NCI-H1105 treated with DMSO at 0.1 percent for 48 hours (cell line): ENCODE measurements at places on chromosomes 5 and 9.

DNA sequence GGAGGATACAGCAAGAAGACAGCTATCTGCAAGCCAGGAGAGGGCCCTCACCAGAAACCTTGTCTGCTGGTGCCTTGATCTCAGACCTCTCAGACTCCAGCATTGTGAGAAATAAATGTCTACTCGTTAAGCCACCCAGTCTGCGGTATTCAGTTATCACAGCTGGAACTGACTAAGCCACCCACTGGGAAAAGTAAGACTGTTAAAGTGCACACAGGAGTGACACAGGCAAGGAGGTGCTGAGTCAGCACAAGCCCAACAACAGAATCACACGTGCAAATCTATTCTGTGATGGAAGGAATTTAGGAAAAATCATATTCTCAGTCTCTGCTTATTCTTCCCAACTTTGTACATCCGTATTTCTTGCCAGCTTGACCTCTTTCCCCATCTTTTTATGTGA lies 200.0 kb downstream of the NR2F1-AS1 start:
- no peak for DNase-seq

DNA sequence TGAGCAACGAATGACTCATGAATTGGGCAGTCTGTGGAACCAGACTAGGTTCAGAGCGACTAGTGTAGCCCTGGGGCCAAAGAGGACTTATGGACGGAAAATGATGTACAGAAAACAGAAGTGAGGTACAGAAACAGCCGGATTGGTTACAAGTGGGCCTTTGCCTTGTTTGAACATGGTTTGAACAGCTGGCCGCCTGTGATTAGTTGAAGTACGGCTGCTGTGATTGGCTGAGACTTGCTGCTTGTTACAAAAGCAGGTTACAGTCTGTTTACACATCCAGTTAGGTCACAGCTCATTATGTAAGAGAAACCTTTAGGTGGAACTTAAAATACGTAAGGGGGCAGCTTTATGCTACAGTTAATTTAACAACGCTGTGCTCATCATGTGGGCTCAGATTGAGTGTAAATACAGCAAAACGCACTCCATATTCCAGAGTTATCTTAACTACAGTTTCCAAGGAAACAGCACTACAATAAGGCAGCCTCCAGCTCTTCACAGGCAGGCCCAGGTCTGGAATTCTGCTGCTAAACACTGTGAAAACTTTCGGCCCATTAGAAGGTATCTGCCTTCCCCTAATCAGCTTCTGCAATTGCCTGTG lies 6.5 kb downstream of the AMACR start:
- peak; percentile 87 for DNase-seq

DNA sequence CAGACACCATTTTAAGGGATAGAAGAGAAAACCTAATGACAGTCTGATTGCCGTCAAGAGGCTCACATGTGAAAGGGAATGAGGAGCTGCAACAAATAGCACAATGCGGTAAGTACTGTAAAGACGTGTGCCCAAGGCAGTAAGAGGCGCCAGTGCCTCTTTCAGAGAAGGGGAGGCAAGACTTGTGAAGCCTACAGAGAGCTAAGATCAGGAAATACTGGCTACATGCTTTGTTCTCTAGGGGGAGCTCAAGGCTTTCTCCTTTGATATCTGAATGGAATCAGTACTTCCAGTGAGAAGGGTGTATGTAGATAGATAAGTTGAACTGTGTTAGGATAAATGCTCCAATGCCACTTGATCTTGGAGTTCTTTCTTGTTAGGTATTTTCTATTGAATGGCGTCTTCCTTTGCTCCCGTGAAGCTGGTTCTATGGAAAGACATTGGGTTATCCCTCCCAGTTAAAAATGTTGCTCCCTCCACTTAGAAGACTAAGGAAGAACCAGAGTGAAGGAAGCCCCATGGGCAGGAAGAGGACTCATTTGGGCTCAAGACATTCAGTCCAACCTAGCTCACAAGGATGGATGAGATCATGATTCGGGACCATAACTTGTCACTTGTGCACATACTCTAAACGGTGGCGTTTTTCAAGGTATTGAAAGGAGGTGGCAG lies 23.5 kb upstream of the ALDOB start:
- peak; percentile 76 for DNase-seq

DNA sequence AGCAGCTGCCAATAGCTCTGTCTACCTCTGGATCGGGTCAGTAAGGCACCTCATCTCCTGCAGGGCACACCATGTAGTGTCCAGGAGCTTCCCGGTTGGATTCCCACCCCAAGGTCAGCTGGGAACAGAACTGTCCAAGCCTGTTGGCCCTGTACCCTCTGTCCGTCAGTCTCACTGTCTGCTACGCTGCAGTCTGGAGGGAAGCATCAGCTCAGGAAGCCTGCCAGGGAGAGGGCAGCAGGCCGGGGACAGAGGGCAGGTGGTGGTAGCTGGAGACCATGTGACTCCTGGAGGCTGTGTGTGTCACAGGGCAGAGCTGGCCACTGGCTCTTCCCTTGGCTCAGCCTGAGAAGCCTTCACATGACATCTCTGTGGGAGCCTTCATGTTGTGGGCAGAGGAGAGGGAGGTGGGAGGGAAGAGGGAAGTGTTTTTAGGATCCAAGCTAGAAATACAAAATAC lies 134.5 kb downstream of the SEC61B start:
- DNase-seq: no peak

- DNase-seq: no peak
Observed at GRCh38 chr9:1659363-1659690, 355.8 kb upstream of the SMARCA2 start.

DNA sequence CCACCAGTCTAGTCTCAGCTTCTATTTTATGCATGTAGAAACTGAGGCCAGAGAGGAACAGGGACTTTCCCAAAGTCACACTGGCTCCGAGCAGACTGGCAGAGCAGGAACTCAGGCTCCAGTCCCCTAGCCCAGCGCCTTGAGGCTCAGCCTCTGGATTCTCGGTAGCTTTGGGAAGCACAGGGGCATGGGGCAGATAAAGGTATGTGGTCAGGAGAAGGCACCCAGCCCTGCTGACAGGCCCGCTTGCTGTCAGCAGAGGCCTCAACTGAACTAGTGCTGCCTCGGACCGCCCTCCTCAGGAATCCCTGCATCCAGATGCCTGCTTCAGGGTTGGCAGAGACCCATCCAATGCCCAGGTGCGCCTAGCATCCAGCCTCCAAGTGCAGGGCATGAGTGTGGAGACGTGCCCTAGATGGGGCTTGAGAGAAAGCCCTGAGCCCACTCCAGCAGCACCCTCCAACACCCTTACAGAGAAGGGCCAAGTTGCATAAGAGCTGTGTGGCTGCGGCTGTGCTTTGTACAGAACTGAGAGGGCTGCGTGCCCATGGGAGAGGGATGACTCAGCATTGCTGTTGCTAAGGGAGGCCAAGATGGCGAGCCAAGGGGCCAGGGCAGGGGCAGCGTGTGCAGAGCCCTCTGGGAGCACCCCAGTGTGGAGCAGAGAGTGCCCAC lies 168.6 kb downstream of the MACROH2A1 start:
- DNase-seq: no peak

GRCh38 chr9:91495450-91495849 lies 71.8 kb upstream of the NFIL3 start:
- DNase-seq: no peak

GRCh38 chr5:5209089-5209488 lies 69.0 kb downstream of the ADAMTS16 start:
- no peak for DNase-seq

DNA sequence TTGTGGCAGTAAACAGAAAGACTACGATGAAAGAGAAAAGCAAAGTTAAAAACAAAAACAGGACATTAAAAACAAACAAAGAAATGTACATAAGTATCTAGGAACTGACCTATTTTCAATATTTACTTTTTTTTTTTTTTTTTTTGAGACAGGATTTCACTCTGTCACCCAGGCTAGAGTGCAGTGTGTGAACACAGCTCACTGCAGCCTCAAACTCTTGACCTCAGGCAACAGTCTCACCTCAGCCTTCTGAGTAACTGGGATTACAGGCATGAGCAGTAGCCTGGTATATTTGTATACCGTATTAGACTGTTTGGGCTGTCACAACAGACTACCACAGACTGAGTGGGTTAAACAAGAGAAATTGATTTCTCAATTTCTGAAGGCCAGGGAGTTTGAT lies 1189.1 kb downstream of the CDH9 start:
- no peak for DNase-seq

- no peak for DNase-seq
Observed at GRCh38 chr9:78207901-78208300, 28.0 kb upstream of the CEP78 start.

GRCh38 chr5:159017786-159018185 lies 81.9 kb downstream of the EBF1 start:
- DNase-seq: peak; percentile 0

DNA sequence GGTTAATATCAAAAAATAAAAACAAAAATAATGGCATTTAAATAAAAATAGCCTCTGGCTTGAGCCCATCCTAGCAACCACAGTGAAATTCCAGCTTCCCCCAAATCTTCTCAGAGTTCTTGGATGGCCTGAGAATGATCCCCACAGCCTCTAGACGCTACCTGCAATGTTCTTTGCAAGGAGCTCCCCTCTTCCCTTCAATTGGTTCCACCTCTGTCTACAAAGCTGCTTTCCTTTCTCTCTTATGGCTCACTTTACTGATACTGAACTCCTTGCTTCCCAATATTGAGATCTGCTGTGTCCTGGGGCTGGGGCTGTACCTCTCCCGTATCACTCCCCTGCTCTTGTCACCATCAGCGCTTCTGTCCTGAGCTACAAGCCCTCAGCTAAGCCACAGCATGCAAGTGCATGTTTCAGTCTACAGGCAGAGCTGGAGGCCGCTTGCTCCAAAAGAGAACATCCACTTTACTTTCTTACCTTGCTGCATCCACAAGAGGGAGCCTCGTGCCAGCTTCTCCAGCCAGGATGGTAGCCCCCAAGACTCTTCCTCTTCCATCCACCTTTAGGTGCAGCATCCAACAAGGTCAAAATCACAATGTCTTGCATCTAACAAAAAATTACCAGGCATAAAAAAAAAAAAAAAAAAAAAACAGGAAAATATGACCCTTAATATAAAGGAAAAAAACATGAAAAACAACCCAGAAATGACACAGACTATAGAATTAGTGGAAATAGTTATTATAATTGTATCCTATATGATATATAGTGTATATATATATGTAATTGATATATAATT lies 57.4 kb upstream of the PRSS3 start:
- DNase-seq: peak; percentile 49

GRCh38 chr5:136309932-136310598 lies 55.3 kb downstream of the TRPC7 start:
- no peak for DNase-seq

DNA sequence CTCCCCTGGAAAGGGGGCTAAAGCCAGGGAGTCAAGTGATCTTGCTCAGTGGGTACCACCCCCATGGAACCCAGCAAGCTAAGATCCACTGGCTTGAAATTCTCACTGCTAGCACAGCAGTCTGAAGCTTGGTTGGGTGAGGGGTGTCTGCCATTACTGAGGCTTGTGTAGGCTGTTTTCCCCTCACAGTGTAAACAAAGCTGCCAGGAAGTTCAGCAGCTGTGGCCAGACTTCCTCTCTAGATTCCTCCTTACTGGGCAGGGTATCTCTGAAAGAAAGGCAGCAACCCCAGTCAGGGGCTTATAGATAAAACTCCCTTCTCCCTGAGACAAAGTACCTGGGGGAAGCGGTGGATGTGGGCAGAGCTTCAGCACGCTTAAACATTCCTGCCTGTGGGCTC lies 17.1 kb upstream of the EPB41L4A start:
- DNase-seq: no peak

DNA sequence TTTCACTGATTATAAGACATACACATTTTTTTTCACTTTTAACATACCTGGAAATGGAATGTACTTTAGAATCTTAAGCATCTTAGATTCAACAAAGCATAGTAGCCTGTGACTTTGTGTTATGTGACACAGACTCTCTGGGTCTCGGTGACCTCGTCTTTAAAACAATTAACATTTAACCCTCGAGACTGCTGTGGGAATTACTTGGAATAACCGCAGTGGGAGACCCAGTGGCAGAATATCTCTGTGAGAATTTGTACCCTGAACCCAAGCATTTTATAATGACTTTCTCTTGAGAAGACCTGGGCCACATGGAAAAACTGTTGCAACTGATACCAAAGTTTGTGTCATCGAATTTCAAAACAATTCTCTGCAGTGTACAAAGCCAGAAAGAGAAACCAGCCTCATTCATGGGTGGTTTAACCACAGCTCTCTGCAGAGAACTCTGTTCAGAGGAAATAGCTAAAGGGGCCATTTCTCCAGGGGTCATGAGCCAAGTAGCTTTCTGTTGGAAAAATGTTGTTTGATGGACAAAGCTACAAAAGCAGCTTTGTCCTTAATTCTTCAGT lies 10.0 kb upstream of the RETREG1 start:
- no peak for DNase-seq

- no peak for DNase-seq
Observed at GRCh38 chr5:154444556-154445421, 1.0 kb upstream of the SAP30L start.

GRCh38 chr5:173915310-173916014 lies 27.3 kb downstream of the CPEB4 start:
- DNase-seq: no peak

- DNase-seq: no peak
Observed at GRCh38 chr5:142428036-142428772, 103.4 kb upstream of the SPRY4 start.

GRCh38 chr9:116959809-116960208 lies 272.7 kb downstream of the TRIM32 start:
- DNase-seq: peak; percentile 37

GRCh38 chr9:132181796-132182313 lies 20.0 kb downstream of the NTNG2 start:
- DNase-seq: peak; percentile 10

DNA sequence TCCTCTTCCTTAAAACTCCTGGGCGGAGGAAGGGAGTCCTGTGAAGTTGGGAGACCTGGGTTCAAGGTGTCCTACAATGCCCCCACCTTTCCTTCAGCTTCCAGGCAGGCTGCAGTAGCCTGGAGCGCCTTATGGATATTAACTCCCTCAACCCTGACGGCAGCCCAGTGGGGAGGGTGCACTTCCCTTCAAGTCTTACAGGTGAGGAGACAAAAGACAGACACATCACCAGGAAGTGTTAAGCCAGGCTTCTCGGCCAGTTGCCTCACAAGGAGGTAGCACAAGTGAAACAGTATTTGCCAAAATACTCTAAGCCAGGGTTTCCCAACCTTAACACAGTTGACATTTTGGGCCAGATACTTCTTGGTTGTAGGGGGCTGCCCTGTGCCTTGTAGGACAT lies 4.2 kb downstream of the TRIM7 start:
- DNase-seq: no peak

DNA sequence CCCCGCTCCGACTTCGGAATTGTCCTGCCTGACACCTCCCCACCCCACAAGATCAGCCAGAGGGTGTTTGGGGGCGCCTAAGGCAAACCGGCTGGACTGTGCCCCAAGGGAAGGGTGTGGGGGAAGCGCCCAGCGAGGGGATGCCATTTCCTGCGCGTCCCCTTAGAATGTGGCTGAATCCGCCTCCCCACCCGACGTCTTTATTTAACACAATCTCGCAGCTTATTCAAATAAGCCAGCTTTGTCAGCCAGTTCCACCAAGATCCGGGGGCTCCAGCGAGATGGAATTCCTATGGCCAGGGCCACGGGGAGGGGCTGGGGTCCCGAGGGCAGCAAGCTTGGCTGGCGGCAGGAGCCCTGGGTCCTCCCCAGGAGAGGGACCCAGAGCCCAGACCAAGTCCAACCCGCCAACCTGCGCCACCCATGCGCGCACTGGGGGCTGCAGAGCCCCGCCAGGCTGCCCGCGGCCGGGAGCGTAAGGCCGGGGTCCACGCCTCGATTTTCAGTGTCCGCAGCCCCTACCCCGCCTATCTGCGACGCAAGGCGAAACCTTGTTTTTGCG lies 7.4 kb downstream of the IRX4 start:
- DNase-seq: no peak
